ENCODE measurements at places on chromosomes 2 and 18. TPM values are rescaled to one million over a fixed set of nuclear protein-coding genes. Genes with fewer than 3 reads are reported as not detected.

DNA sequence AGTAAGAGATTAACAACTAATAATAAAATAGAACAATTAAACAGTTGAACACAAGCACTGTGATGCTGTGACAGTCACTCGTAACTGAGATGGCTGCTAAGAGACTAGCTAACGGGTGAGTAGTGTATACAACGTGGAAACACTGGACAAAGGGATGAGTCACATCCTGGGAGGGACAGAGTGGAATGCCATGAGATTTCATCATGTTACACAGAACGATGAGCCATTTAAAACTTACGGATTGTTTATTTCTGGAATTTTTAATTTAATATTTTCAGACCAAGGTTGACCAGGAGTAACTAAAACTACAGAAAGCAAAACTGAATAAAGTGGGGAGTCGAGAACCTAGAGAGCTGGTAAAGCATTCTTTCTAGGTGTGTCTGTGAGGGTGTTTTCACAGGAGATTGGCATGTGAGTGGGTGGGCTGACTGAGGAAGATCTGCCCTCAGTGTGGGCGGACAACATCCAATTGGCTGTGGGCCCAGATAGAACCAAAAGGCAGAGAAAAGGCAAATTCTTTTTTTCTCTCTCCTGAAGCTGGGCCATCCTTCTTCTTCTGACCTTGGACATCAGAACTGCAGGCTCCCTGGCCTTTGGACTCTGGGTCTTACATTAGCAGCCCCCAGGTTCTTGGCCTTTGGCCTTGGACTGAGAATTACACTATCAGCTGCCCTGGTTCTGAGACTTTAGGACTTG lies 14.6 kb downstream of the TMSB10 start:
- DNase-seq, result no peak

DNA sequence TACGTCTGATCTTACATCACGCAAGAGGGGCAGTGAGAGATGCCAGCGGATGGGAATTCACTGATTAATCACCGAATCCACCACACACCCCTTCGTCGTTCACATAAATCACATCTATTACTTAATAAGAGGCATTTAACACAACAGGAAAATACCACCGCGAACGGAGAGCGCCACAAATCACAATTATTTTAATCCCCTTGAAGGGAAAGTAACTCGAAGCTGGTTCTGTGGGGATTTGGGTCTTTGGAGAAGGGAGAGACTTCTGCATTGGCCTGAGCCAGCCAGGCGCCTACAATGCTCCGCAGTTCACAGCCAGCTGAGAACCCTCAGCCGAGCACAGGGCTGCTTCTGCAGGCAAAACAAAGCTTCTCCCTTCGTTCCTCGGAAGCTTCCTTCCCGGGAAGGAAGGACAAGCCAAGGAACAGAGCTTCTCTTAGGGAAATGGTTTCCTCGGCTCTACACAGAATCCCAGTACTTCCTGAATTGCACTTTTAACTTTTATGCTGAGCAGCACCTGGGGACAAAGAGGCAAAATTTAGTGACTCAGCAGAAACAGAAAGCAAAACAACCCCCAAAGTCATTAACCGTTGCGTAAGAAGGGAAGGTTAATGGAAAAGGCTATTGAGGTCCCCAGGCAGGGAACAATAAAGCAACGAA lies at the start of gene LRP1B:
Gene LRP1B, minus strand, starts transcription at position 7 of the 660 bp plus-strand sequence. CDS start 287 bp downstream, outside the sequence.
- DNase-seq, result no peak

GRCh38 chr2:240149943-240150784 lies 9.7 kb upstream of the OTOS start:
- DNase-seq, result no peak

DNA sequence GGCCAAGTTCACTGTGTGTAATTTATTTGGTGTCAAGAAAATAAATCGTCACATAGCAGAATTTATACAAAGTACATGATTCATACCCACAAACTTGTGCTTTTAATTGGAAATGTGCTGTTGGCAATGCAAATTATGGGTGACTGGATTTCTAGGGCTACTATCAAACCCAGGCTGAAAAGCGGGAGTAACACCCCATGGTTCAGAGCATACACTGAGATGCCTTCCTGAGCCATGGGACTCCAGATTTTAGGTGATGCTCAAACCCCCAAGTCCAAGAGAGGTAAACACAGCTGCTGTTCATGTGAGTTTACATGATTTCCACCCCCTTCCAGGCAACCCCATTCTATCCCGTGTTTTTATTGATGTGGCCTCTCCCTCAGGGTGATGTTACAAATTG lies 565.9 kb upstream of the ID2 start:
- DNase-seq, result no peak

GRCh38 chr2:238864207-238865014 lies 16.5 kb downstream of the TWIST2 start:
- peak; percentile 95 for DNase-seq

- DNase-seq, result peak; percentile 48
Measured at GRCh38 chr2:239819091-239819973, 205.8 kb downstream of the NDUFA10 start.

GRCh38 chr2:80114812-80115211 lies 189.7 kb downstream of the LRRTM1 start:
- no peak for DNase-seq

DNA sequence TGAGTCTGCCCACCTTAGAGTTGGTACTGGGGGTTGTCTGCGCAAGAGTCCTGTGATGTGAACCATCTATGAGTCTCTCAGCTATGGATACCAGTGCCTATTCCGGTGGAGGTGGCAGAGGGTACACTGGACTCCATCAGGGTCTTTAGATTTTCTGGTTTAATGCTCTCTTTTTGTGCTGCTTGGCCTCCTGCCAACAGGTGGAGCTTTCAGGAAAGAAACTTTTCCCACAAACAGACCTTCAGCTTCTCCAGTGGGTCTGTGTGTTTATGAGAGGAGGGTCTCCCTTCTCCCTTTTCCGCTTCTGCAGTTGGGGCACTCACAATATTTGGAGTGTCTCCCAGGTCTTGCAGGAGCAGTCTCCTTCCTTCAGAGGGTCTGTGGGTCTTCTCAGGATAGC lies 1721.9 kb upstream of the SLC39A10 start:
- no peak for DNase-seq

- peak; percentile 94 for DNase-seq
Measured at GRCh38 chr2:121530212-121530705, 421 bp upstream of the RNU4ATAC start.

DHX57 gene
- total RNA-seq, result 16.4 TPM

PSD4 gene
- 9.5 TPM for total RNA-seq

LDAH gene
- 18.3 TPM for total RNA-seq

NEU4 gene
- total RNA-seq, result not detected

HRH4 gene
- total RNA-seq, result 0.15 TPM

NABP1 gene
- total RNA-seq, result 74.4 TPM

LYG1 gene
- total RNA-seq, result 1.8 TPM

Data from aorta (tissue), 5 donors.